Frontal cortex (tissue), 4 donors: ENCODE measurements at places on chromosomes 3 and 15. TPM values are rescaled to one million over a fixed set of nuclear protein-coding genes. Genes with fewer than 3 reads are reported as not detected.

Gene CTDSPL2
- 117 TPM for total RNA-seq

Gene GSK3B
- 141 TPM for total RNA-seq

Gene CPNE9
- total RNA-seq, result 0.41 TPM

Gene CATSPER2
- 5.3 TPM for total RNA-seq

Gene PLIN1
- total RNA-seq, result under 0.01 TPM

Gene CNTN3
- 50.1 TPM for total RNA-seq
